HCT116 (cell line): ENCODE measurements at places on chromosomes 2 and 18. TPM values are rescaled to one million over a fixed set of nuclear protein-coding genes. Genes with fewer than 3 reads are reported as not detected.
A peak's percentile ranks its signal among the peaks of the same experiment; 100 is the strongest.

DNA sequence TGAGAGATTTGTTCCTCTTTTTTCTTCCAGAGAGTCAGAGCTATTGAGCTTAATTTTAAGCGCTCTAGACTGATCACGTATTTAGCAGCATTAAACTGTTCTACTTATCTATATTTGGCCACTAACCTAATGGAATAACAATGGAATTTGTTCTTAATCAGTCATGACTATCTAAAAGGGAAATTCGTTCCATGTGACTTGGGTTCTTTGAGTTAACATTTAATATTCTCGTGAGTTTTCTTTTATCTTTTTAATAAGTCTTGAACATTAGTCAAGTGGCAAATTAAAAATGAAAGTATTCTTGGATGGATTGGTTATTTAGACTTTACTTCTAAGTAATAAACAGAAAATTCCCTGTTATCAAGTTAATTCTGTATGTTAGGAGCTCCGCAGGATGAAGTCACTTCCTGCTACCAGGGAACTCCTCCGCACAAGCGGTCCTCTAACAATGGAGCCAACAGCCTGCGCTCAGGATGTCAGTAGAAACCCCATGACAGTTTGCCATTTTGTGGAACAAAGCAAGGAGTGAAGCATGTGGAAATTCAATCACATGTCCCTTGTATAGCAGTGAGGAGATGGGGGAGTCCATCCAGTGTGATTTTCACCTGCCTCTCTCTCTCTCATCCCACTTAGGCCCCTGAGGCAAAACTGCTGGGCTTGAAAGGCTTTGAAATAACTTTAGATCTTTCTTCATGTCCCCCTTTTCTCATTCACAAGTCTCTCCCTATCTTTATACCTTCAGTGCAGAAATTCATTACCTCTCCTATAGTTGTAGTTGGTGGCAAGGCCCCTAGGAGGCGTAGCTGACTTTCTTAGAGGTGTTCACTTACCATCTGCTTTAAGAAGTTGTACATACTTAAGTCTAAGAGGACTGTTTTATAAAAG is 138.1 kb downstream of the WDR7 start:
- H3K36me3 ChIP-seq: no peaks in the 10 kb centered on the region
- H3K4me3 ChIP-seq: no peak overlapping the region
- no peaks in the 10 kb centered on the region for H3K4me1 ChIP-seq
- H3K27me3 ChIP-seq: no peaks in the 10 kb centered on the region

GRCh38 chr2:24824966-24825882 is 32.0 kb downstream of the CENPO start:
- 0 out of 2 replicates have a peak overlapping the region, but pooled peaks have one; percentile 17 for H3K27ac ChIP-seq
- peaks cover 31% of the 10 kb centered on the region; the same call in 1 of the 2 replicates for H3K36me3 ChIP-seq
- no peaks in the 10 kb centered on the region for H3K4me1 ChIP-seq
- no peak overlapping the region for H3K4me3 ChIP-seq

DNA sequence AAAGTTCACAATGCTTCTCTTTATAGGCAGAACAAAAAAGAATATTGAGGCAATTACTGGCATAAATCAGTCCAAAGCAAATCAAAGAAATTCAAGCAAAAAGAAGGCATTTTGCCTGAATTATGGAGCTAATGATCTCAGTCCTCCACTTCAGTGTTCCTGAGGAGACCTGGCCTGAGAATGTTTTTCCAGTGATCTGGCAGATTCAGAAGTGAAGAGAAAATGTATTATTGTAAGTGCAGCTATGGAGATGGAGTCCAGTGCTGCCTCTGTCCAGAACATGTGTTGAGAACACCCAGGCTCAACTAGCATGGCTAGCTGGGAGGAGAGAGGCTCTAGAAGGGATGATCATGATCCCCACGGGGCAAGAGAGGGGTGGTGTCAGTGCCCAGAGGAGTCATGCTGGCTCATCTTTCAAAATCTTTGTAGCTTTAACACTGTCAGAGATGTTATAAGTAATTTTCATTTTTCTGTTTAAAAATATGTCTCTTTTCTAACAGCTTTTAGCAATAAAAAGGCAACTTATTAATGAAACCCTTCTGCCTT is 367.0 kb upstream of the RAB12 start:
- H3K27ac ChIP-seq: no peak overlapping the region
- no peaks in the 10 kb centered on the region for H3K4me1 ChIP-seq
- DNase-seq: no peak
- peaks cover 11% of the 10 kb centered on the region for H3K27me3 ChIP-seq

GRCh38 chr2:46748735-46749531 is 166.7 kb downstream of the MCFD2 start:
- no peak overlapping the region for H3K27ac ChIP-seq
- H3K4me3 ChIP-seq: no peak overlapping the region
- no peaks in the 10 kb centered on the region for H3K27me3 ChIP-seq
- no peaks in the 10 kb centered on the region; the same call in 1 of the 2 replicates for H3K4me1 ChIP-seq

DNA sequence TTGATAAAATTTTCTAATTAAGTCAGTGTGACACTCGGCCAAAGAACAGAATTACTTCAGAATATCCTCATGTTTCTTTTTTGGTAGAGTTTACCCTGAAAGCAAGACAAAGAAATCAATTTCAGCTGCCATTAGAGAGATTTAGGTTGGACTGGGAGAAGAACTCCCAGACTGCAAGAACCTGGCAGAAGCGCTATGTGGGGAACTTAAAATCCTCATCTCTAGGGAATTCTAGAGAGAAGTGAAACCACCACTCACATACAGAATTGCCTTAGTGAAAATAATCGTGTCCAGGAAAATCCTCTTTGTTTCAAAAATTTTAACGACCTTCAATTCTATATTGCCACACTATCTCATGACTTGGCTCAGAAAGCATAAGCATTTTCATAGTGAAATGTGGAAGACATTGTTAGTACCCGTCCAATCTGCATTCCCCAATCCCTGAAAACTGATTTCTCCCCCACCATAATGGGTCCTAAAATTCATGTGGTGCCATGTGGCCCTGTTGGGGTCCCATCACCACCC is 297.3 kb upstream of the MEIS1 start:
- H3K27me3 ChIP-seq: no peaks in the 10 kb centered on the region
- no peaks in the 10 kb centered on the region for H3K36me3 ChIP-seq
- no peak overlapping the region for H3K27ac ChIP-seq

- no peak overlapping the region for H3K27ac ChIP-seq
- DNase-seq: no peak
- no peaks in the 10 kb centered on the region for H3K27me3 ChIP-seq
- H3K4me1 ChIP-seq: no peaks in the 10 kb centered on the region
- no peak overlapping the region for H3K4me3 ChIP-seq
Observed at GRCh38 chr2:8495189-8495989, 186.5 kb upstream of the ID2 start.

- H3K4me3 ChIP-seq: peak overlapping the region; percentile 63; the same call in 1 of the 2 replicates
- no peak overlapping the region for H3K27ac ChIP-seq
- peaks cover 13% of the 10 kb centered on the region for H3K4me1 ChIP-seq
- no peak for DNase-seq
Observed at GRCh38 chr2:213150315-213151097, 906 bp downstream of the IKZF2 start.

GRCh38 chr2:173359231-173359630 is 4.6 kb downstream of the CDCA7 start:
- H3K27ac ChIP-seq: no peak overlapping the region
- DNase-seq: no peak
- H3K4me1 ChIP-seq: peaks cover 11% of the 10 kb centered on the region; the same call in 1 of the 2 replicates
- H3K4me3 ChIP-seq: no peak overlapping the region

GRCh38 chr2:30204281-30204680 is 27.1 kb upstream of the LBH start:
- no peaks in the 10 kb centered on the region for H3K36me3 ChIP-seq
- H3K27me3 ChIP-seq: peaks cover 3% of the 10 kb centered on the region; the same call in 1 of the 2 replicates
- peaks cover 4% of the 10 kb centered on the region; the same call in 1 of the 2 replicates for H3K4me1 ChIP-seq
- H3K27ac ChIP-seq: no peak overlapping the region
- no peak for DNase-seq

DNA sequence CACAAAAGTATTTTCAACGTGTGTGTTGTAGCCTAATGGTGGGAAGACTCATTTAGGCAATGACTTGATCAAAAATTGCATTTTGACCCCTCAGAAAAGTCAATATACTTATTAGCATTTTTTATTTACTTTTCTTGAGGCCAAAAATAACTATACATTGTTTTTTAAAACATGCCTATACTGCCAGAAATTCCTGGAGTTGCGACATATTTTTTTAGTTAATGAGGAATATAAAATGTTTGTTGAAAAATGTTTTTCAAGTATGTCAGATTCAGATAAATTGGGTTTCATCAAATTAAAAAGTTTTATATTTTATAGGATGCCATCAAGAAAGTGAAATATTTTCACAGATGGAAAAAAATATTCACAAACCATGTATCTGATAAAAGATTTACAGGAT is 39.6 kb downstream of the R3HDM1 start:
- H3K36me3 ChIP-seq: no peaks in the 10 kb centered on the region
- DNase-seq: no peak
- no peaks in the 10 kb centered on the region for H3K4me1 ChIP-seq
- no peaks in the 10 kb centered on the region for H3K27me3 ChIP-seq
- no peak overlapping the region for H3K27ac ChIP-seq

GRCh38 chr2:173898996-173899395 is 66.2 kb downstream of the SP3 start:
- no peaks in the 10 kb centered on the region for H3K4me1 ChIP-seq
- no peak overlapping the region for H3K27ac ChIP-seq
- no peak overlapping the region for H3K4me3 ChIP-seq
- H3K27me3 ChIP-seq: no peaks in the 10 kb centered on the region
- no peak for DNase-seq

GRCh38 chr2:27219091-27219490 is 1.9 kb downstream of the CAD start:
- H3K27ac ChIP-seq: no peak overlapping the region
- peaks cover 18% of the 10 kb centered on the region for H3K4me1 ChIP-seq
- peaks cover 51% of the 10 kb centered on the region for H3K36me3 ChIP-seq
- H3K27me3 ChIP-seq: no peaks in the 10 kb centered on the region
- H3K4me3 ChIP-seq: no peak overlapping the region

- H3K36me3 ChIP-seq: no peaks in the 10 kb centered on the region
- H3K4me3 ChIP-seq: no peak overlapping the region
Observed at GRCh38 chr2:219029829-219030165, 11.5 kb downstream of the CFAP65 start.

- no peaks in the 10 kb centered on the region for H3K36me3 ChIP-seq
- H3K27ac ChIP-seq: no peak overlapping the region
- no peak for DNase-seq
Observed at GRCh38 chr2:1702186-1702565, 42.1 kb downstream of the PXDN start.

GRCh38 chr18:54127759-54128378 is 96.6 kb downstream of the MBD2 start:
- H3K36me3 ChIP-seq: no peaks in the 10 kb centered on the region
- H3K4me1 ChIP-seq: no peaks in the 10 kb centered on the region
- peak; percentile 35 for DNase-seq
- H3K4me3 ChIP-seq: no peak overlapping the region
- no peaks in the 10 kb centered on the region for H3K27me3 ChIP-seq

- no peaks in the 10 kb centered on the region for H3K27me3 ChIP-seq
- H3K4me3 ChIP-seq: no peak overlapping the region
- no peak overlapping the region for H3K27ac ChIP-seq
- no peak for DNase-seq
- H3K4me1 ChIP-seq: no peaks in the 10 kb centered on the region; the same call in 1 of the 2 replicates
Observed at GRCh38 chr2:106168657-106169056, 25.4 kb downstream of the UXS1 start.

DNA sequence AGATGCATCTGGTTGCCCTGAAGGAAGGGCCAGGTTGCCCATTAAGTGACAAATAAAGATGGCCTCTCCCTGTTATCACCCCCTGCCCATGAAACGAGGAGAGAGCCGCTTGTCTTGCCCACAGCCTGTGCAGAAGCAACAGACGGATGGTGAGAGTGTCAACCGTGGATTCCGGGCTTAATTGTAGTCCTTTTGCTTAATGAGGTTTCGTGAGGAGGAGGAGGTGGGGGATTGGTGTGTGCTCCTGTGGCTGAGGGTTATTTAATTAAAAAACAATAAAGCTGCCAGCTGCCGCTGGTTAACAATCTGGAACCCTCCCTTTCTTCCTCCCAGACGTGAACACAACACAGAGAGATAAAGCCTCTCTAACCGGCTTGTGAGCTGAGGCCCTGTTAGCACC is 188.0 kb upstream of the PARD3B start:
- no peak overlapping the region for H3K27ac ChIP-seq
- no peaks in the 10 kb centered on the region for H3K4me1 ChIP-seq
- no peak for DNase-seq

GRCh38 chr2:201923436-201924328 is 110.0 kb upstream of the FZD7 start:
- no peak for DNase-seq
- H3K36me3 ChIP-seq: no peaks in the 10 kb centered on the region
- no peaks in the 10 kb centered on the region for H3K4me1 ChIP-seq
- H3K27ac ChIP-seq: no peak overlapping the region
- no peaks in the 10 kb centered on the region for H3K27me3 ChIP-seq

GRCh38 chr2:148531669-148532428 is 112.7 kb upstream of the EPC2 start:
- no peak overlapping the region for H3K27ac ChIP-seq
- no peaks in the 10 kb centered on the region for H3K4me1 ChIP-seq
- no peak overlapping the region for H3K4me3 ChIP-seq
- no peak for DNase-seq
- no peaks in the 10 kb centered on the region for H3K27me3 ChIP-seq

DNA sequence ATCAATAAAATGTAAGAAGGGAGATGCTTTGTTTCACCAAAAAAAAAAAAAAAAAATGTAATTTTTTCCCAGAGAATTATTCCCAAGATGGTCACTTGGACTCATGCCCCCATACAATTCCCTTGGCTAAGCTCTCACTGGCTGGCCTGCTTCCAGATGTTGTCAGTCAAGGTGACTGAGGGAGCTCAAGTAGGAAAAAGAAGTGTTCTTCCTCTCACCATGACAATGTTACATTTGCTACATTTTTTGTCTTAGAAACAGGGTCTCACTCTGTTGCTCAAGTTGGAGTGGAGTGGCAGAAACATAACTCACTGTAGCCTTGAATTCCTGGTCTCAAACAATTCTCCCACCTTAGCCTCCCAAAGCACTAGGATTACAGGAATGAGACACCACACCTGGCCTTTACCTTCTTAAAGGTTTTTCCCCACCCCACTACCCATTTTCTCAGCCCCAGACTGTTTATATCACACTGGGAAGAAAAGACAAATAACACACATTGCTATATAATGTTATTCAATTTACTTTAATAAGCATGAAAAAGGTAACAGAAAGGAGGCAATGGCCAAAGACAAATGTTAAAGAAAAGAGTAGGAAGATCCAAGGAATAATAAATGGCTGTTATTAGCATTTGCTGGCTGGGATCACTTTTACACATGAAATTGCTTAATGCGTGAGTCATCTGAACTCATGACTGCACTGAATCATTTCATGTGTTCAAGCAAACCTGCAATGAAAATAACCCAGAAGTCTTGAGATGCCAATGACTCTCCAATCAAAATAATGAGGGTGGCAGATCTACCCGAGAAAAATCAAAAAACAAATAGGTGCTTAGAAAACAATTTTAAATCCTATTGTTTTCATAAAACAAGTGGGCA is 45.2 kb downstream of the ACVR1 start:
- no peak overlapping the region for H3K4me3 ChIP-seq
- peak; percentile 67 for DNase-seq
- peaks cover 22% of the 10 kb centered on the region for H3K4me1 ChIP-seq
- no peaks in the 10 kb centered on the region for H3K27me3 ChIP-seq

The RTP5 gene
- not detected for total RNA-seq

The RAB3GAP1 gene
- 38.5 TPM for total RNA-seq

The ANKRD30B gene
- total RNA-seq: not detected

The KHK gene
- total RNA-seq: 6.7 TPM

The TRABD2A gene
- total RNA-seq: 4.6 TPM

The SLC5A7 gene
- not detected for total RNA-seq

The SCN7A gene
- 0.07 TPM for total RNA-seq

The PKDCC gene
- 0.84 TPM for total RNA-seq

The NYAP2 gene
- not detected for total RNA-seq

The METTL8 gene
- total RNA-seq: 34.4 TPM

The ASB18 gene
- total RNA-seq: not detected

The IFIH1 gene
- total RNA-seq: 7.0 TPM

The AQP12B gene
- not detected for total RNA-seq
